SHP77 treated with DMSO at 0.1 percent for 48 hours (cell line): ENCODE measurements at places on chromosomes 5 and 9.

GRCh38 chr9:8599937-8600336 is 800.4 kb upstream of the DMAC1 start:
- no peak for DNase-seq

- peak; percentile 85 for DNase-seq
Observed at GRCh38 chr9:133335924-133336811, at the start of gene SURF6. SURF6 (minus strand) TSS chr9:133336188; CDS start chr9:133336132, 56 bp downstream.

GRCh38 chr5:149820536-149821510 is 90.7 kb downstream of the PPARGC1B start:
- no peak for DNase-seq

DNA sequence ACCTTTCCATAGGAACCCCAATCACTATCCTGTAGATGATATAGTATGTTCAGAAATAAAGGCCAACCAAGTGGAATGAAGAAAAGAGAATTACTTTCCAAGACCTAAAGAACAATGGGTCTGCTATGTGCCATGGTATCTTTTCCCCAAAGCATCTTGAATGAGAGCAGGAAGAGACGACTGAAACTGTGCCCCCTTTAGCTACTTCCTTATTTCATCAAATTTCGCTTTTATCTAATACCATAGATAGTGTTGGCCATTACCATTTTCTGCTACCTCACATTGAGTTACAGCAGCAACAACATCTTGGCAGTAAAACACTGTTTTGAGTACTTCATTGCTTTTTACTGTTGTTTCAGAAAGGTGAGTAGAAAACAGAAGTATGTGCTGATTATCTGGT is 266.6 kb downstream of the CD180 start:
- no peak for DNase-seq

GRCh38 chr5:172707285-172708182 is 63.5 kb downstream of the DUSP1 start:
- DNase-seq: peak; percentile 56

- DNase-seq: no peak
Observed at GRCh38 chr5:10832987-10833386, 72.0 kb upstream of the DAP start.

- peak; percentile 18 for DNase-seq
Observed at GRCh38 chr5:101424530-101425175, 521.6 kb upstream of the ST8SIA4 start.

DNA sequence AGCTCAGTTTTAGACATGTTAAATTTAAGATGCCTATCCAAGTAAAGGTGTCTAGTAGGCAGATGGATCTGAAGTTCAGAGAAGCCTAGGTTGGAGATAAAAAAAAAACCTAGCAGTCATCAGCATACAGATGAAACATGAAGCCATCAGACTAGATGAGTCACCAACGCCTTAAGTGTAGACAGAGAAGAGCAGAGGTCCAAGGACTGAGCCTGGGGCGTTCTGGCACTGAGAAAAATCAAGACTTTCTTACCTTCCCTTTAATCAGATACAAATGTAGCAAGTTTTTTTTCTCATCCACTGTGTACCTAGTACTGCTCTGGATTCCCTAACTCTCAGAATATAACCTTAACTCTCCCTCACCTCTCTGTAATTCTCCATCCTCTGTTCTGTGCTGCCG is 97.3 kb downstream of the SIL1 start:
- DNase-seq: no peak

GRCh38 chr9:14362175-14362574 is 48.2 kb upstream of the NFIB start:
- DNase-seq: no peak

DNA sequence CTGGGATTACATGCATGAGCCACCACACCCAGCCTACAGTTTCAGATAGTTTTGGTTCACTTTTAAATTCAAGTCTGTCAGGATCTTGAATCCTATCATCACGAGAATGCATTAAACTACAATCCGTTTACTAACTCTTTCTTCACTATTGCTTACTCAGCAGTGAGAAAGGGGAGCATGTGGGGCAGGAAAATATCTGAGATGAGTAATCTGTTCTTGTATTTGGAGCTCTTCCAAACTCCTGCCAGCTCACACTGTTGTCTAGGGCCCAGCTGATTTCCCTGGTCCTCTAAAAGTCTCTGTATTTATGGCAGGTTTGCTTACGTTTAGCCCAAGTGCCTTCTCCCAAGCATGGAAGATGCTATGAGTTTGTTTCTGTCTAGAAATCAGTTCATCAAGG is 152.2 kb downstream of the FGF18 start:
- no peak for DNase-seq

DNA sequence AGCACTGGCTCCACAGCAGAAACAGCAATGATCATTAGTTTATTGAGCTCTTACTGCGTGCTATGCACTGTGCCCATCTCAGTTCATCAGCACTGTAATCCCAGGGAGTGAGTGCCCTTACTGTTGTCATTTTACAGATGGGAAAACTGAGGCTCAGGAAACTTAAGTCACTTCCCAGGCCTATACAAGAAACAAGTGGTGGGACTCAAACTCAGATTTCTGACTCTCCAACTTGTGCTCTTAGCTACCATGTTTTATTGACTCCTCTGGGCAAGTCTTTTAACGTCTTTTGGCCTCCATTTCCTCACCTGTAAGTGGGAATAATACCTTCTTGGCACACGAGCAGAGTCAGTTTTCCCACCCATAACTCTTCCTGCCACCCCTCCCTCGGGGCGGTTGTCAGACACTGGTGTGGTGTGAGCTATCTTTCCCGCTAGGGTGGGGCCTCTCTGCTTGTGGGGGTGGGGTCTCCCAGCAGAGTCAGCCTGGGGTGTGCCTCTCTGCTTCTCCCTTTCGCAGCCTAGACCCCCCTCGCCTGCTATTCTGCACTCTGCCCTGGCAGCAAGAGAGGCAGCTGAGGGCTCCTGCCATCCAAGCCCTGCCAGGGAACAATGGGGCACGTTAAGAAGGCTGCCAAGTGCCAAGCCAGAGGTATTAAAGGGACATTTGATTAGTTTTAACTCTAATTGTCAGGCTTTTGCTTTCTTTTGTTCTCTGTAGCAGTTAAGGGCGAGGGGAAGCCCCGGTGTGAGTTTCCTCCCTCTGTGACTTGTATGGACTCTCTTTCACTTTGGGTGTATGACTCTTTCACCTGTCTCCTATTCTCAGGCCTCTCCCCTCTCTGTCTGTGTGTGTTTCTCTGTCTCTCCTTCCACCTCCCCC is 12.1 kb downstream of the GALNT10 start:
- DNase-seq: no peak

DNA sequence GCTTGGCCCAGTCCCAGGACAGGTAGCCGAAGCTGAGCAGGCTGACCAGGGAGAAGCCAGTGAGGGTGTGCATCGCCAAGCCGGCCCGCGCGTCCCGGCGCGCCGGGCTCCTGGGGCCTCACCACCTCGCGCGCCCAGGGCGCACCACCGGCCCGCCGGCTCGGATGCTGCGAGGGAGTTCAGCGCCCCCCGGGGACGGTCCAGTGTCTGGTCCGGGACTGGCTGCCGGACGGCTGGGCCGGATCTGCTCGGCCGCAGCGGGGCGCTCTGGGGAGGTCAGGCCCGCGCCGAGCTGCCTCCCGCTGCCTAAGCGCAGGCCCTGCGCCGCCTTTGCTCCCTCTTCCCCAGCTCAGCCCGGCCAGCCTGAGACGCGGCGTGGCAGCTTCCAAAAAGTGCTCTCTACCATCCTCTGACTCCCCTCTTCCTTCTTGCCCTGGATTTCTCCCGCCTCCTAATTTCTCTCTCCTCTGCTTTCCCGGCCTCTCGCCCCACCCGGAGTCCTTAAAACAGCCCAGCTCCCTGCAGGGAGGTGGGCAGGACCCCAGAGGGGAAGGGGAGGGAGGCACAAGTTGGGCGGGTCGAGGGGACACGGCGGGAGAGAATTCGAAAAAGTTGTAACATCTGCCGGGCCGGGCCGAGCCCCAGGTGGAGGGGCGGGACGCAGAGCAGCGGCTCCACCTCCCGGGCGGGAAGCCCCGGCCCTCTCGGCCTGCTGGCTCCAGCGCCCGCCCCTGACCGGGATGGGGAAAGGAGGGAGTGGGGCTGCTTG is at the start of gene ARSI:
TSS of gene ARSI (minus strand) at position 605 of the 769 bp plus-strand sequence. CDS start at position 73, 532 bp downstream.
- no peak for DNase-seq

GRCh38 chr9:131630205-131630831 is 85.0 kb downstream of the PRRT1B start:
- no peak for DNase-seq

DNA sequence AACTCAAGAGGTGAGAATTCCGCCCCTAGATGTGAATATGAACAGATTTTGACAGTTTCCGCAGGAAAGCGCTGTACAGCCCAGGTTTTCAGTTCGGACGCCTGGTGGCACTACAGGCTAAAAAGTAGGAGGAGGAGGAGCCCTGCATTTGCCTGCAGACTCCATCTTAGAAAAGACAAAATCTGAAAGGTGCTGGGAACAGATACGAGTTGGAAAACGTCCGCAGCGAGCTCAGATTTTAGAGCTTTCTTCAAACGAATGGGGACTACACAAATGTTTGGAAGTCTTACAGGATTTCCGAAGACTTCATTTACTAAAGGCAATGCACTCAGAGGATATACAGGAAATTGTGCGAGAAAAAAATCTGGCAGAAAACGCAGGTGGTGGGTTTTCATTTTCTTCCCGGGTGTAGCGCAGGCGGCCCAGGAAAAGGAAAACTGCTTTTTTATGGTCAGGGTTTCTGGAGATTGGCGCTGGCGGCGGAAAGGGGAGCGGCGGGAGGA is 9.9 kb upstream of the PCDHB2 start:
- DNase-seq: peak; percentile 28

DNA sequence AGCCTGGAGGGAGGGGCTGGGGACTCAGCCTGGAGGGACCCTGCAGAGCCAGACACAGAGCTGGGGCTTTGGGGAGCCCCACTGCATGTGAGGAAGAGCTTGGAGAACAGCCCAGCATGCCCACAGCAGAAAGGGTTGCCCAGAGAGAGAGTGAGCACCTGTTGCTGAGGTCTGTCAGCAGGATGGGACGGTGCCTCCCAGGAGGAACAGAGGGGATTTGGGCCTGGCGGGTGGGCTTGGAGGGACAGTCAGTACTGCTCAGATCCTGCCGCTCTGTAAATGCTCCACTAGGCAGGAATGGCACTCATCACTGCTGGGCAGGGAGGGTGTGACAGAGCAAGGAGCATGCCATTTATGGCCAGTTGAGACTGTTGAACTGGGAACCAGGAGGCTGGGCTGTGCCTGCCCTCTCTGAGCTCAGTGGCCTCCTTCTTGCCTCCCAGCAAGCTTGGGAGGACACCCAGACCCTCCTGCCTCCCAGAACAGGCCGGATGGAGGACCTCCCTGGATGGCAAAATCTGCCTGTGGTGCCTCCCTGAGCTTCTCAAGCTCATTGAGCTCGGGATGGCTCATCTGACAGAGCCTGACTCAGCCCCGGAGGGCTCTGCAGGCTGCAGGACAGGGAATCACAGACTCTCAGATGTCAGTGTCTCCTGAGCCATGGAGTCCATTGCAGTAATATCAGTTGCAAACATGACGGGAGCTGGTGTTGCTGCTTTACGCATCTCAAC is 786 bp upstream of the HRCT1 start:
- no peak for DNase-seq
